ENCODE measurements at places on chromosomes 7 and 10.

GRCh38 chr10:131046194-131046593 lies 265.3 kb downstream of the TCERG1L start:
- no peak for DNase-seq

- no peak for DNase-seq
Observed at GRCh38 chr7:144892761-144893160, 56.9 kb upstream of the TPK1 start.

GRCh38 chr10:70417568-70417967 lies 13.6 kb downstream of the EIF4EBP2 start:
- no peak for DNase-seq

DNA sequence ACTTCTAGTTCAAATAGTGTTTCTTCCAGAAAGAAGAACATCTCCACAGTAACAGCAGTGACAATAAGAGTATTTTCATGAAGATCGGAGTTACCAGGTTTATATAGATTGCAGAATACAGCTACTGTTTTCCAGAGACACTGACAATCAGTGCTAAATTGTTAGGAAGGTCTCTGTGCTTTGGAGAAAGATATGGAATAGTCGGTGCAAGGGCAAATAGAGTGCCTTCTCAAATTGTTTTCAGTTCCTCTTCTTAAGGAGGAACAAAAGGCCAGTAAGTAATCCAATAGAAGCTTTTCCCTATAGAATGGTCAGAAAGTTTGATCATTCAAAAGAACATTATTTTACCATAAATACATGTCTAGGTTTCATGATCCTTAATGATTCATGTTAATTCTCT lies 2.6 kb upstream of the KIAA1217 start:
- no peak for DNase-seq

GRCh38 chr7:137836113-137836509 lies 10.7 kb downstream of the DGKI start:
- no peak for DNase-seq

- DNase-seq: no peak
Observed at GRCh38 chr10:59177836-59178235, 1.4 kb downstream of the PHYHIPL start.

- DNase-seq: no peak
Observed at GRCh38 chr7:28086198-28086597, 94.4 kb downstream of the JAZF1 start.

DNA sequence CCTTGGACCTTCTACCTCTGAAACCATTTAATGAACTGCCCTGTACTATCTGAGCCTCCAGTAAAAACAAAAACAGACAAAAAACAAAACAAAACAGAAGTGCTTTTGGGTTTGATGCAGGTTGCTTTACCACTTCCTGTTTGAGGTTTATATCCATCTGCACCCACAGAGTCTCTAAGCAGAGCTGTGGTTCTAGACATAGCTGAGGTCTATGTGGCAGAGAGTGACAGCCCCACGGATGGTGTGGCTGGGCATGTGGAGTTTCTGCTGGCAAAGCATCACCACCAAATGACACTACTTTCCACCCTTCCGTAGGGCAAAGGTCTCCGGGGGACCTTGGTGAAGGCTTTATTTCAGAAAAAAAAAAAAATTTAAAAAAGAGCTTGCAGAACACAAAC lies 754.2 kb downstream of the GRID1 start:
- no peak for DNase-seq

DNA sequence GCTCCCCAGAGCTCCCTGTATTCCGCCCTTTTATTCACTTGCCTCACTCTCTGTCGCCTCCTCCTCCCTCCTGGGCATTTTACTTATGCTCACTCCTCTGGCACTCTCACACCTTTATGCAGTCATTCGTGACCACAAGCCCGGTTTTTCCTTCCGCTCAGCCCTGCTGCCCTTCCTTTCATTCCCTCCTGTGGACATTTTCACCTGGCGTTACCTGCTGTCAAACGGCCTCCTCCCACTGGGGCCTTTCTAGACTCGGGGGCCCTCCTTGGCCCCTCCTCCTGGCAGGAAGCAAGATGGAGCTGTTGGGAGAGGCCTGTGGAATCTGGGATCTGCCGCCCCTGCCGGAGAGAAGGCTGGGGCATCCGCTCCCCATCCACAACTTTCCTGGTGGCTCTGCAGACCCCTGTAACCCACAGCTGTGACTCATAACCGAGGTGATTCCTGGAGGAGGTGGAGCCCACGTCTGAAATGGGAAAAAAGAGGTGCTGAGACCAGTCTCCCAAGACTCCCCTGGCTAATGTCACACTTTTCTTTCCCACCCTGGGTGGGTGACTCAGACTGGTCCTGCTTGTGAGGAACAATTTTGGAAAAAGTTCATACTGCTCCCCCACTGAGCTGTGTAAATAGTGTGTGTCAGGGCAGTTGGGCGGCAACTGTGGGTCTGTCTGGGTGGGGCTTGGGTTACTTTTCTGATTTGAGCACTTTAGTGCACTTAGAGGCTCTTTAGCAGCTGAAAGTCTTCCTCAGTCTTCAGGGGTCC lies 1.2 kb downstream of the VCL start:
- peak; percentile 77 for DNase-seq

- DNase-seq: no peak
Observed at GRCh38 chr7:55144333-55145317, 125.8 kb downstream of the EGFR start.

- DNase-seq: no peak
Observed at GRCh38 chr7:68248973-68249372, 1252.3 kb downstream of the TYW1 start.

DNA sequence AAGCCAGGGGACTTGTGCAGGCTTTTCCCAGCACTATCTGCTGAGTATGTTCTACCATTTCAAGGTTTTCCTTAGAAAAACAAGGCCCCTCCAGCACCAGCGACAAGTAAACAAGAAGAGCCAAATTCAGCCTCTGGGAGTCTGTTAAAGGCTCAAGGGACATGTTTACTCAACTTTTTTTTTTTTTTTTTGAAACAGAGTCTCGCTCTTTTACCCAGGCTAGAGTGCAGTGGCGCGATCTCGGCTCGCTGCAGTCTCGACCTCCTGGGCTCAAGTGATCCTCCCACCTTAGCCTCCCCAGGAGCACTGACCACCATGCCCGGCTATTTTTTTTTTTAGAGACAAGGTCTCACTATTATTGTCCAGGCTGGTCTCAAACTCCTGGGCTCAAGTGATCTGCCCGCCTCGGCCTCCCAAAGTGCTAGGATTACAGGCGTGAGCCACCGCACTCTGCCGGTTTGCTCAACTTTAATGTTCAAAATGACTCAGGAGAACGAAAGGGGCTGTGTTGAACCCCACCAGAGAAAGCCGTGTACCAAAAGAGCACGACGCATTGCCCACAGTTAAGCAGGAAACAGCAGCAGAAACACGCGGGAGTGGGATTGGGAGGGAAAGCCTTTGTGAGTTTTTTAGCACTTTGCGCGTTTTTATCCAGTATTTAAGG lies 772 bp downstream of the PRDX3 start:
- DNase-seq: no peak

GRCh38 chr7:24812305-24812945 lies 55.2 kb upstream of the GSDME start:
- DNase-seq: no peak

DNA sequence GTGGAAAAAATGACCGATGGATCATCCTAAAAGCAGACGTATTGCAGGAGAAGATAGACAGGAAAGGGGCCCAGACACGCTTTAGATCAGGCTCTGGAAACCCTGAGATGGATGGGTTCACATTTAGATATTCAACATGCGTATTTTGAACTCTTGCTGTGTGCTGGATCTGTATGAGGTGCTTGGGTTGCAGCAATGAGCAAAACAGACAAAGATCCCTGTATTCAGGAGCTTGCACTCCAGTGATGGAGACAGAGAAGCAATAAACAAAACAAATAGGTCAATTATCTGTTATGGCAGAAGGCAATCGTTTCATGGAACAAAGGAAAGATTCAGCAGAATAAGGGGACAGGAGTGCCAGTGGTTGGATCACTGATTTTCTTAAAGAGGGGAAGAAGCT lies 201.9 kb upstream of the AGK start:
- no peak for DNase-seq

GRCh38 chr10:29734640-29734961 lies 99.8 kb upstream of the SVIL start:
- DNase-seq: no peak

DNA sequence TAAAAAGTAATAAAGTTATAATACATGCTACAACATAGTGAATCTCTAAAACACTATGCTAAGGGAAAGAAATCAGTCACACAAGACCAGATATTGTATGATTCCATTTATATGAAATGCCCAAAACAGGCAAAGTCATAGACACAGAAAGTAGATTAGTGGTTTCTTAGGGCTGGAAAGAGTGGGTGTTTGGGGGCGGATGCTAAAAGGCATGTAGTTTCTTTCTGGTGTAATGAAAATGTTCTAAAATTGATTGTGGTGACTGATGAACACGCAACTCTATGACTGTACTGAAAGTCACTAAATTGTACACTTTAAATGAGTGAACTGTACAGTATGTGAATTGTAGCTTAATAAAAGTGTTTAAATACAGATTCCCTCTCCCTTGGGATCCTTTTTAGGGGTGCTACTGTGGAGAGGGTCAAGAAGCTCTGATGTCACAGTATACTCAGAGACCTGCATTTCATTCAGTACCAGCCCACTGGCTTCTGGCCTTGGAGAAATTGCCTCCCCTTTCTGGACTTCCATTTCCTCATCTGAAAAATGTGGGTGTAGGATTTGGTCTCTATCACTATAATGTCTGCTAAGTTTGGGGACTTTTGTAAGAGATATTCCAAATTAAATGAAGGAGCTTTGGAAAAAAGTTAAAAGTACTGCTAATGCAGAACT lies 46.4 kb downstream of the AOAH start:
- DNase-seq: no peak

DNA sequence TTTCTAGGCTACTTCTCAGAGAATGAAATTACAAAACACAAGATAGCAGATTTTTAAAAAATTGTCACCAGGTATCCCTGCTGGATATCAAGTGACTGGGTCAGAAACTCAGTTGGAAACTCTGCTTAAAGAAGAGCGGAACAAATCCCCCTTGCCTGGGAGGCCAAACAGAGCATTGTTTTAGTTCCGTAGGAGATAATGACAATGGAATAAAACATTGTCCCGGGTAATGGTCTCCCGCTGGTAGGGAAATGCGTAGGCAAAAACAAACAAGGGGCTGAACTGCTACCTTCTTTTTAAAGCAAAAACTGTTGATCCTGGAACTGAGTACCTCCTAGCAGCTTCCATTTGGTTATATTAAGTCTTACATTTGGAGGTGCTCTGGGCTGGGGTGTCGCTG lies 21.3 kb upstream of the VAX1 start:
- no peak for DNase-seq

DNA sequence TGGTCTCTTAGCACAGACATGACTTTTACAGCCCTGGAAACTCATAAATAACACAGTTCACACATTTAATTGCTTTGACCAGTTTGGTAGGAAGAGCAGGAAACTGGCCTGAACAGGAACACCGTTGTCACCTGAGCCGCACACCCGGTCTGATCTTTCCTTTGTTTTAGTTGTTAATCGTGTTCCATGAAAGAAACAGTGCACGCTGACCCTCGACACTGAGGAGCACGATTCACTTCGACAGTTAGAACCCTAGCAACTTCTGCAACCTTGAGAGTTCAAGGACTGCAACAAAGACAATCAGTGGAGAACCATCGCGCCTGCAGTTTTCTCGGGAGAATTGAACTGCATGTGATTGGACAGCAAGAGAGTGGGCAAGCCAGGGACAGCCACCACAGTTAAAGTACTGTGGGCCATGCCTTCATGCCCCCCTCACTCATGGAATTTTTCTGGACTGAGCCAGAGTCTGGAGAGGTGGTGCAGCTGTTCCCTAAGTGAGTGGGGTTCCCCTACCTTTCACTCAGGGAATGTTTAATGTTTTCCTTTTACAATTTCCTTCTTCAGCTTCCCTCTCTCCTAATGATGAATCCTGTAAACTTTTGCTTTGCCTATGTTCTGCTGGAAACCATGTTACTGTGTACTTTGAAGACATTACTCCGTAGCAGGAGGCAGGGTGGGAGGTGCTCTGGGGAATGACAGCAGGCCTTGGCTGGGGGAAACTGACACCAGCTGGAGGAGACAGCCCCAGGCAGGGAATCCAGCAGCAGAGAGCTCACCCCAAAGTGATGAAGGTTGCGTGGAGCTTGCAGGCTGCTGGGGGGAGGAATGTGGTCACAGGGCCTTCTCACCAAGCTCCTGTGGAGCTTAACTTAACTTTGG lies 198.7 kb downstream of the ZNF438 start:
- DNase-seq: no peak

DNA sequence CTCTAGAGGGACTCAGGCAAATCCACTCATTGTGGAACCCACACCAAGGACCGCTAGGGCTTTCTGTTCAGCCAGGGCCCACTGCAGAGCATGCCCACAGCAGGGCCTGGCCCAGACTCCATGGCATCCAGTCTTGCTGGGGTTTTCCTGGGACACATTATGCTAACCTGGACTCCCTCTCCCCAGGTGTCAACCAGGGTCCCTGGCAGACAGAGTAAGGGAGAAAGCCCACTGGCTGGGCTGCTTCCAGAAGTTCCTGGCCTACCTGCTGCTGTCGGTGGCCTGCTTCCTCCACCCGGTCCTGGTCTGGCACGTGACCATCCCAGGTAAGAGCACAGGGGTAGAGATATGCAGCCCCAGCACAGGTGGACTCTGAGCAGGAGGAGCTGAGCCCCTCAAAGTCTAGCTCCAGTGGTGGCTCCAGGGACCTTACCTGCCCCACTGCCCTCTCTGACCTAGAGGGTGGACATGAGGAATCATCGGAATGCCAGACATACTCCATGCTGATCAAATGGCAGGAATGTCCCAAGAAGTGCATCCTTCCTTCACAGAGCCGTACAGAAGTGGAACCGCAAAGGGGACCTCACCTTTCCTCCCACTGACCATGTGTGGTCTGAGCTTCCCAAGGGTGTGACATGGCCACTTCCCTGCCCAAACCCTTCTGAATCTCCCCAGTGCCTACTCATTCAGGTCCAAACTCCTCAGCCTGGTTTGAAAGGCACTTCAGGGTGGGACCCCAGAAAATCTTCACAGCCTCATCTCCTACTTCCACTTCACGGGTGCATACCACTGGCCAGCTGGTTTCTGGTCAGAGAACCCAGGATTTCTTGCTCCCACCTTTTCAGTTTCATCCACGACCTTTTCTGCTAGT lies 22.5 kb downstream of the TMEM72 start:
- no peak for DNase-seq

DNA sequence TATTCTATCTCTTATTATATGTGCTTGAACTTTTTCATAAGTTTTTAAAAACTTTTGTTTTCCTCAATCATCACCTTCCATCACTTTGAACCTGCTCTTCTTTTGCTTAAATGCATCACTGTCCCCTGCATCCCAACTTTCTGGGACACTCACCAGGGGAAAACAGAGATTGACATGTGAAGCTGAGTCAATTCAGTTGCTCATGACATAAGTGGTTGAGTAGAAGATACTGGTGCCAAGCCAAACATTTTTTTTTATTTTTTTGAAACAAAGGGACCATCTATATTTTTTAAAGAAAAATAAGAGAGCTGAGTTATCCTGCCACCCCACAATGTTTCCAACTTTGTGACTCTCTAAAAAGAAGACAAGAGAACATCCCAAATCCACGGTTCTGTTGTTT lies 61.8 kb upstream of the AHR start:
- DNase-seq: no peak

DNA sequence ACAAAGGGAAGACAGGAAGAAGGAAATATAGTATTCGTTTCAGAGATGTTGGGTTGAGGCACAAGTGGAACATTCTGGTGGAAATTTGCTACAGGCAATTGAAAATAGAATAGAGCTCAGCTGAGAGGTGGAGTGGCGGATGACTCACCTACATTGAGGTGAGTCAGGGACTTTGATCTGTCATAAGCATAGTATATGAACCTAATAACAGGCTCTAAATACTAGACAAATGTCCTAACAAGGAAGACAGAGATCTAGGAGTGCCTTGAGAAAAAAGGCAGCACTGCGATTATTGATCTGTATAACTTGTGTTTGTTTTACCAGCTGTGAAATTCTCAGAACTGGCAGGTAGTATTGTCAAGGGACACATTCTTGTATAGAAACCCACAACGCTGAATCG lies 907 bp upstream of the IFRD1 start:
- DNase-seq: no peak
